ENCODE measurements at places on chromosomes 5 and 9.

GRCh38 chr5:160792732-160793529, 59.1 kb downstream of the ATP10B start:
- no peak for DNase-seq

DNA sequence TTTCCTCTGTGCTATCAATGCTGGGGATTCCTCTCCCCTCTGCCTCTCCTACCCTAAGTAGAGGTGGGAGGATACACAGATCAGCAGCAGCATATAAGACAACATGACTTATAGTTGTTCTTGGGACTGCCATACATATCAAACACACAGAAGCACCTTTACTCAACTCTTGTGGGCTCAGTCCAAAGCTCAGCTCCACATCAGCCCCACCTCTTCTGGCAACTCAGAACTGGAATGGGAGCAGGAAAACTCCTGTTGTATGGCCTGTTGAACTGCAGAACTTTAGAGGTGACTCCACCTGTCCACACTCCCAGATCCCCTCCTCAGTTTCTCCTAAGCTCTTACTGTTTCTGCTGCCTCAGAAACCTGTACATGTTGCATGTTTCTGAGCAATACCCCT, 127.8 kb downstream of the SV2C start:
- no peak for DNase-seq

DNA sequence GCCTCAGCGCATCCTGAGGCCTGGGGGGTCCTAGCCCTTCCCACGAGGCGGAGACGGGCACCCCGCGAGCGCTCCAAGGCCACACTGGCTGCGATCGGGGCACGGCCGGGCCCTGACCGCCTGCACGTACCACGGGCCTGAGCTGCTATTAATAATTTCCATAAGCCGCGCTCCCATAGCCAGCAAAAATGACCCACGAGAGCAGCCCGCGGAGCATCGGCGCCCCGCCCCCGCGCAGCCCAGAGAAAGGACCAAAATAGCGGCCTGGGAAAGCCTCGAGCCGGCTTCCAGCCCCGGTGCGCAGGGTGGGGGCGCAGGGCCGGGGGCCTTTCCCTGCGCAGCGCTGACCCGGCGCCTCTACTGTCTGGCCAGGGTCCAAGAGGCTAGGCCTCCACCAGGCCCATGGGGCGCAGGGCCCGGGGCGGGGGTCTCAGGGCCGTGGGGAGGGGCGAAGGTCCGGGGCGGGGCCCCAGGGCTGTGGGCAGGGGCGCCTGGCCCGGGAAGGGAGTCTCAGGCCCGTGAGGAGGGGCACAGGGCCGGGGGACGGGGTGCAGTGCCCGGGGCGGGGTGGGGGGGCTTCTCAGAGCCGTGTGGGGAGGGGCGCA, 54.4 kb downstream of the EXD3 start:
- no peak for DNase-seq

DNA sequence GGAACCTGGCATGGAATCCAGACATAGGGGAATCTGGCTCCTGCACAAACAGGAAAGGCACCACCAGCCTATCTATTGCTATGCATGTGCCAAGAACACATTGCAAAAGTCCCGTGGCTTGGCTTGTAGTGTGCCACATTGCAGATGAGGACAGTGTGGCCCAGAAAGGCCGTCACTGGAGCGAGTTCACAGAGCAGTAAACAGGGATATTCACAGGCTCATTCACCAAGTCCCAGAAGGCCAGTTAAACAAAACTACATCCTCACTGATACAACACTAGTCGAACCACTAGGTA, 39.6 kb upstream of the TRIM32 start:
- DNase-seq, result no peak

GRCh38 chr5:137834498-137835049, 33.1 kb upstream of the MYOT start:
- DNase-seq, result no peak

- DNase-seq, result no peak
These were observed at the start of gene PCDHA2 for GRCh38 chr5:140794595-140795258. PCDHA2 (plus strand) TSS chr5:140794852.

DNA sequence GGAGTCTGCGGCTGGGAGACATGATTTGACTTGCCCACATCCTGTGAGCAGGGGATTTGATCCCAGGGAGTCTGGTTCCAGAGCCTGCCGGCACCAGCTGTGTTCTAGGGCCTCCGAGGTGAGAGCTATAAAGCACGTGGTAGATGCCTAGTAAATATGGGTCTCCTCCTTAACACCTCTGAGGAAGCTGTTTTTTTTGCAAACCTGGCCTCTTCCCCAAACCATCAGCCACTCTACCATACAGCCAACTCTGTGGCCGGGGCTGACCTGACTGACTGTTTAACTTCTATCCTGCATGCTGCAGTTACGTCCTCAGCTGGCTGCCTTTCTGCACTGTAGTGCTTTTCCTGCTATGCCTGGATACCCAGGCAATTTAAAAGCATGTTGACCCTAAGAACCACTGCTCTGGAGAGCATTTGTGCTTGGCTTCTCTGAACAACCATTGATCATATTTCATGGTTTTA, 220.5 kb downstream of the SLIT3 start:
- DNase-seq, result no peak

- DNase-seq, result no peak
These were observed 7.2 kb downstream of the ENTREP1 start for GRCh38 chr9:69332067-69332685.

- no peak for DNase-seq
These were observed 219.3 kb upstream of the IER5L start for GRCh38 chr9:129397335-129397734.

DNA sequence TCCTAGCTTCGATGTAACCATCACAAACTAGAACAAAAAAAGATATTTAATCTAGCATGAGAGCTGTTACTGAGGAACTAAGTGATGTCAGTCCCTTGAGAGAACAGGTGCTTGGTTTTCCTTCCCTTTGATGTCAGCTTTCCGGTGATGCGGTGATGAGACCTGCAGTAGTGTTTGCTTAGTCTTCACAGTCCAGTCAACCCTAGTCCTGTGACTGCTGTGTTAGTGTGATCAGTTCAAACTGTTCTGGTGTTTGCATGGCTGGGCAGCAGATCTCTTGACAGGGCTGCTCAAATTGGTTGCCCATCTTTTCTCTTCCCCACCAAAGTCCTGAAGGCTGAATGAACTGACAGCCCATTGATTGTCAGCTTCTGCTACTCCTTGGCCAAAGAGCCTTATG, 608.6 kb upstream of the DAB2 start:
- no peak for DNase-seq

GRCh38 chr5:3019045-3019444, 267.6 kb upstream of the IRX2 start:
- DNase-seq, result no peak

DNA sequence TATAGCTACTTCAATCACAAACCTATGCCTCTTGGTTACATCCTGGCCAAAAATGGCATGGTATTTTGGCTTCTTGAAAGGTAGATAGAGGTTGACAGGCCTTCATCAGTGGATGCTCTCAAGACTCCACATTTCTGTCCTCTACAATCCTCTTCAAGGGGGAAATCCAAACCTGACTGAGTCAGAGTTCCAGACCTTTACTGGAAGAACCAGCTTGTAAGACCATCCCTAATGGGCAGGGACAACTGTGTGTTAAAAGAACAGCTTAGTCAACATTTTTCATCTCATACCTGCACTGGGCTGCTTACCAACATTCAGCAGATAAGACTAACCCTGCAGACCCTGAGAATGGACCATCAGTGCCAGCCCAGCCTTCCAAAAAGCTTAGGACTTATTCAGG, 155.7 kb downstream of the CDK5RAP2 start:
- DNase-seq, result no peak

DNA sequence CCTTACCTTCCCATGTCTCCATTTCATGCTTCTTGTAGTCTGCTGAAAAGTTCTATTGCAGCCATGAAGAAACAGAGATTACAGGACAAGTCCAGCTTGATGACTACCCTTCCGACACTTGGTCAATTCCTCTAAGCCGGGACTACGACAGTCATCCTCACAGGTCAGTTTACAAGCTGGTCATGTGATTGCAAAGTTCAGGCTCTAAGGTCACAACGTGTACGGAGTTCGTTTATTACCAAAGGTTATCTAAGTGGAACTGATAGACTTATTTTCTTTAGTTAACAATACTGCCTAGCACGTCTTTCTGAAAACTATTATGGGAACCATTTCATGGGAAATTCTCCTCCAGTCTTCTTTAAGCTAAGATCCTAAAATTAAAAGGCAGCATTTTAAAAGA, 88.5 kb upstream of the NR5A1 start:
- DNase-seq, result no peak

GRCh38 chr9:89799766-89800165, 195.0 kb downstream of the GADD45G start:
- DNase-seq, result no peak

GRCh38 chr5:150460781-150461180, 11.2 kb upstream of the RPS14 start:
- DNase-seq, result no peak

DNA sequence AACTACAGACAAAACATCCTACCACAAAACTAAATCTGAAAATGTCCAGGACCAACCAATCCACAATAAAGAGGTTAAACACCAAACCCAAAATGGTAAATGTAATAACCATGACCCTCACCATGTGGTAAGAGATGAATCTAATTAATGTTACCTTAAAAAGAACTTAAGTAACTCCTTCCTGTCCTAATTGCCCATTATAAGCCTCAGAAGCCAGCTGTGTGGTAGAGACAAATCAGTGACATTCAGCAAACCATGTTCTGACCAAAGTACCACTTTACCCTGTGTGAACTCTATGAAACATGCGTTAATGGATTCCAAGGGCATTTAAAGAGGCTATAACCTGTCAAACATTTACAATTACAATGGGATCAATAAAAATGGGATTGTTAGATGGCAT, 25.0 kb downstream of the LPAR1 start:
- DNase-seq, result no peak

GRCh38 chr5:142540922-142541422, 144.9 kb downstream of the FGF1 start:
- DNase-seq, result no peak

DNA sequence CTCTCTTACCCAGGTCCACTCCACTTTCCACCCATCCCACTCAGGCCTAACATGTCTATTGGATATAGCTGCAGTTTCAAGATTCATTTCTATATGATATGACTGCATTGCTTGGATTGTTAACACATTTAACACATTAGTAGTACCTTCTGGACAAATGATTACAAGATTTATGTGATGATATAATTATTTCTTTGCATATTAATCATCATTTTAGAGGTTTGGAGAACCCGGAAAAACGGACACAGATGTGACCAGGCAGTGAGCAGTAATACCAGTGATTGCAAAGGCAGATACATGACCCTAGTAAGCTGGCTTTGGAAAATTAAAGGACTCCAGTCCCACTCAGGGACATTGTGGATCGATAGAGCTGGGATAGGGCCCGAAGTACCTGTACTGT, 103.8 kb downstream of the PRR16 start:
- no peak for DNase-seq

GRCh38 chr5:124195411-124195810, 551.0 kb downstream of the ZNF608 start:
- no peak for DNase-seq

- DNase-seq, result no peak
These were observed 28.3 kb upstream of the SPRY4 start for GRCh38 chr5:142353071-142353472.

GRCh38 chr5:155259648-155260047, 246.1 kb downstream of the KIF4B start:
- no peak for DNase-seq

- DNase-seq, result no peak
These were observed 37.0 kb upstream of the RPS23 start for GRCh38 chr5:82314964-82315758.

DNA sequence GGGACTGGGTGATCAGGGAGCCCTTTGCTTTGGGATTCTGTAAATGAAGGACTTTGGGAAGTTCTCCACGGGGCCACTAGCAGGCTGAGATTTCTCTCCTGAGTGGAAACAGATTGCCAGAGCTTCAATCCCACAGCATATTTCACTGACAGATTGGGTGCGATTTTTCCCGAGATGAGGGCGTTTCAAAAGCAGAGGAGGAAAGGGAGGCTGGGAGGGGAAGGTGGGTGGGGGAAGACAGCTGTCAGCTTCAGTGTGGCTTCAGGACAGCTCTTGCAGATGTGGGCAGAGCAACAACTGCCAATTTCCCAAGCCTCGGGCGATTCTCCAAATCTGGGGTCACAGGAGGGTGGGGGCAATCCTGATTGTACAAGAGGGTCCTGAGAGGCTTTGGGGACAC, 258.5 kb upstream of the ADRA1B start:
- DNase-seq, result no peak

- DNase-seq, result no peak
These were observed 19.4 kb downstream of the OR2Y1 start for GRCh38 chr5:180720486-180720885.
